ENCODE measurements at places on chromosomes 13 and 19.

DNA sequence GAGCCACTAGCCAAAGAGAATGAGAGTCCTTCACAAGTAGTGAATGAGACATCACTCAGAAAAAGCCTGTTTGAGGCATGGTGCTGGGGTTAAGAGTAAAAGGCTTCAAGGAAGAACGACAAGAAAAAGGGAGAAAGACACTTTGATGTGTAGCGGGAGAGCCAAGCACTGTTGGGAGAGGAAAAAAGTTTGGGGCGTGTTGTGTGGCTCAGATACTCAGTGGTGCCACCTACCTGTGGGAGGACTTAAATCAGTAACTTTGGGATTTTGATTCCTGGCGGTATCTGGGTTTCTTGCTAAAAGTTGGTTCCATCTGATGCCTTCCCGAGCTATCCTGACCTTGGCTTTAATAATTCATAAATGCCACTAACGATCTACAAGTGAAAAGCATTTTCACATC, 12.3 kb downstream of the ELSPBP1 start:
- peak; percentile 20 for DNase-seq

DNA sequence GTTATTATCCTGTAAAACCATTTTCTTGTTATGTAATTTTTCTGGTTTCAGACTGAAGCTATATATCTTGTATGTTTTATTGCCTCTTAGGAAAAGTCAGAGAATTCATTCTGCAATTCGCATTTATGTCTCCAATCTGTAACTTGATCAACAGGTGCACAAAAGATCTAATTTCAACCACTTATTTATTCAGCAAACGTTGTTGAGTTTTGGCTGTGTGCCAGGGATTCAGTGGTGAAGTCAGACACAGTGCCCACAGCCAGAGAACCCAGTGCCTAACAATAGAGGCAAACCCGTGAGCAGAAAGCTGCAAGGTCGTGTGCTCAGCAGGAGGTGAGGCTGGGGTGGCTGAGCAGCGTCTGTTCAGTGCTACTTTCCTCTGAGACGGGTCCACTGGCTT, 119.5 kb upstream of the MCF2L start:
- no peak for DNase-seq

GRCh38 chr19:32829345-32829896, 40.1 kb downstream of the SLC7A9 start:
- no peak for DNase-seq

DNA sequence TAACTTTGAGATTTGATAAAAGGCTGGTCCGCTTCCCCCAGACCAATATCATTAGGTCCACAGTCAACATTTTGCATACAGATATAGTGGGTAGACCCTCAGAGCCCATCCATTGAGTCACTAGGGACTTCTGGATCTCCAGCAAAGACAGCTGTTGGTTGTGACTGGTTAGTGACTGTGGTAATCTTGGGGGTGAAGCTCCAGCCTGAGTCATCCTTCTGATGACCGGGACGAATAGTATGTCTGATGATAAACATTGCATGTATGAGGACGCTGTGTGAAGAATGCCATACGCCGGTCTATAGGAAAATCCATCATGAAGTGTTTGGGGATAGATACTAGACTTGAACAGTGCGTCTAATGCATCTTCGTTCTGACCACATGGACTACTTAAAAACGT, 307.0 kb downstream of the UQCRFS1 start:
- DNase-seq = no peak

DNA sequence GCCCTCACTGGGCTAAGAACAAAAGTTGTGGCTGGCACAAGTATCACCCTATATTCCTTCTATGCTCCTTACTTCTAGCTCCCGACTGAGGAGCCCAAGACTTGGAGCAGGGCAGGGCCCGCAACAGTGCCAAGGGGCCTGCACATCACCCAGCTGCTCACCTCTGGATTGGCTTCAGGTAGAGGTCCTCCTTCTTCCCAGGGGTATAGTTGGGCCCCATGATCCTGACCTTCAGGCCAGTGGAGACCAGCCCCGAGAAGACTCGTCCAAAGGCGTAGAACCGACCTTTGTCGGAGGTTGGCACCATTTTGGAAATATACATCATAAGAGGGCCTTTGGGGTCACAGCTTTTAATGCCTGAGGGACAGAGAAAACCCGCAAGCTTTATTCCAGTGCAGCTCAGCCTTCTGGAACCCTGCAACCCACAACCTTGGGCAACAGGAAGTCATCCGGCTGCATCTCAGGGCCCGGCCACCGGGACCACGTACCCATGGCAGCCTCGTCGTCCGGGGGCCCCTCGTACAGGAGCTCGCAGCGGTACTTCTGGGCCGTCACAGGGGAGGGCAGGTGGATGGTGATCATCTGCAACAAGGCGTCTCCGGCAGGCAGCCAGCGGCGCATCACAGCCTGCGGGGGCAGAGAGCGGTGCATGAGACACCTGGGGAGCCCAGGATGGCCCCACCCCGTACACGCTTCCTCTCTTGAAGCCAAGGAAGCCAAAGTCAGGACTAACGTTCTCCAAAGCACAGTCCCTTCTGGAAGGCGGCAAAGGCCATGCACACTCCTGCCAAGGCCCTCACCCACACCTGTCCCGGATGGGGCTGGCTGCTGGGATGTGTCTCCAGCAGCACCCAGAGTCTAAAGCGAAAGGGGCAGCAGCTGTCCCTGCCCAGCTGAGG, 4.7 kb downstream of the EEF2 start:
- no peak for DNase-seq

DNA sequence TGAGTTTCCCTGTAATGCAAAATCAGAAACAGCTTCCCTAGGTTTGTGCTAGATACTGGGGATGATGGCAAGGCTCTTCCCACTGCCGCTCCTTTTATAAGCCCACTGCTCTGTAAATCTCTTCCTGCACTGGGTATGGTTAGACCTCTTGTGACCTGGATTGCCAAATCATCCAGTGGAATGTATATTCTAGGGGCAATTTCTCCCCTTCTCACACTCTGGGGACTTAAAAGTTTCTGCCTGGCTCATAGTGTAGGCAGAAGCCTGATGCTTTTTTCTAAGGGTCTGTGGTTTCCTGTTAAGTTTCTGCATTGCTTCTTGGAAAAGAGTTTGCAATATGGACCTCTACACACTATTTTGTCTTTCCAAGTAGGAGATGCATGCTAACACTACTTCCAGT, 1582.0 kb upstream of the PCDH20 start:
- no peak for DNase-seq

DNA sequence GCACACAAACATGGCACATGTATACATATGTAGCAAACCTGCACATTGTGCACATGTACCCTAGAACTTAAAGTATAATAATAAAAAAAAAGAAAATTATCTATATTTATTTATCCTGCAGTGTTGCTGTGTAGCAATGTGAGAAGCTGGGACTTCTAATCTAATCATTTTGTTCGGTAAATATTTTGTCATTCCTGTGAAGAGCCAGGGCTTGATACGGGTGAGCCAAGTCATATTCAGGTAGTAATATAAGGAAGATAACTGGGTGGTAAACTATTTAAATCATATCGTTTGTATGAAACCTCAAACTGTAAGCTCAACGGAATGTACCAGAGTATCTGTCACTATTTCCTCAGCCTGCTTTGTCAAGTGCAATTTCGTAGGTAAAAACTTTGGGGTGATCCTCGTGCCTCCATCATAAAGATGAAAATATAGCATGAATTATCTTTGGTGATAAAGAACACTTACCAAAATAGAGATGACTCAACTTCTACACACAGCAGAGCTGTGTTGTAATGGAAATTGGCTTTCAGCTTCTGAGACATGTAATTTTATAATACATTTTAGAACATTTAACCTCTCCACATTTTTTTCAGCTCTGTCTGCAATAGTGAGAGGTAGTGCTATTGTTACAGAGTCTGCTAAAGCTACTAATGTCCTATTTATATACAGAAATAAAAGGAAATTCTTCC, 92.9 kb downstream of the PCDH9 start:
- DNase-seq = no peak

GRCh38 chr19:33129901-33130300, 2.0 kb upstream of the WDR88 start:
- DNase-seq = no peak

DNA sequence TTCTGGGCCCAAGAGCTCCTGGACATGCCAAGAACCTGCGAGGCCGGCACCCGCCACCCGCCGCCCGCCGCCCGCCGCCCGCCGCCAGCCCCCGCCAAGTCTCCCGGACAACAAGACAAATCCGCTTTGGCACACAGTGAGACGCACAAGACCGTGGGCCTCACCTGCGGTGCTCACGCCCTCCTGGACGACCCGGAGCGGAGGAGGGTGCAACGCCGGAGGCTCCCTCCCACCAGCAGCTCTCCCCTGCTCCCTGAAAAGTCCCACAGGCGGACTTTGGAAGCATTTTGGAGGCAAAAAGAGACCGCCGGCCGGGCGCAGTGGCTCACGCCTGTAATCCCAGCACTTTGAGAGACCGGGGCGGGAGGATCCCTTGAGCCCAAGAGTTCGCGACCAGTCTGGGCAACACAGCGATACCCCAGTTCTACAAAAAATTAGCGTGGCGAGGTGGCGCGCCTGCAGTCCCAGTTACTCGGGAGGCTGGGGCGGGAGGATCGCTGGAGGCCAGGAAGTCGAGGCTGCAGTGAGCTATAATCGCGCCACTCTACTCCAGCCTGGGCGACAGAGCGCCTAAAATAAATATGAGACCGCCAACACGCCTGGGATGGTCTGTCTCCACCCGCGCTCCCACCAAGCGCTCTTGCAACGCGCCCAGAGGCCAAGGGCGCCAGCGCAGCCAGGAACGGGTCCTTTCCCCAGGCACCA, 783 bp downstream of the RHPN2 start:
- no peak for DNase-seq

DNA sequence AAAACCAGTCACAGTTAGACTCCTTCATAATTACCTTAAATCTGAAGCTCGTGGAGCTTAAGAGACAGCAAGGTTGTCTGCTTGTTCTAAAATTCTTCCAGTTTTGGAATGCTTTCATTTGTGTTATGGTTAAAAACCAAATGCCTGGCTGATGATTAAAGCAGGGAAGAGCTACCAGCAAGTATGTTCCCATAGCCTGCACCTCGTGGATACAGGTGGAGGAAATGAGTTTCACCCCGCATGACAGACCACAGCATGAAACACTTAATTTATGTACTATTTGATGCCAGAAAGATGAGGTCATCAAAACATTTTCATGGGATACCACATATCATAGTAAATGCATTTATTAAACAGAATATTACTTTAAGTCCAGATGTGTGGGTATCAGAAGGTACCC, 416 bp upstream of the DOCK9 start:
- DNase-seq = no peak

DNA sequence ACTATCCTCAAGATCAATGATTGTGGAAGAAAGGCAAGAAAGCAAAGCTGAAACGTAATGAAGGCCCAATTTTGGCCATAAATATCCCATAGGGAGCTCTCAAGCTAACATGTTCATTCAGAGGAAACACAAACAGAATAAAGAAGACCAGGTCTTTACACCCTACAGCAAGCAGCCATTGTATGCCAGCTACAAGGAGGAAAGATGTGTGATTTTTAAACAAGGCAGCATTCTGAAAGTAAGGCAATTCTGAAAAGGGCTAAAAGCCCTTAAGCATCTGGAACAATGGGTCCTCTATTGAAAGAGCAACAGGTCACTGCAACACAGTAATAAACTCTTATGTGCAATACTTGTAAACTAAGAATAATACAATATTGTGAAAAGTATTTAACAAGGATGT, 1002.4 kb downstream of the SLITRK1 start:
- DNase-seq = no peak
